ENCODE measurements at places on chromosomes 3 and 15.

DNA sequence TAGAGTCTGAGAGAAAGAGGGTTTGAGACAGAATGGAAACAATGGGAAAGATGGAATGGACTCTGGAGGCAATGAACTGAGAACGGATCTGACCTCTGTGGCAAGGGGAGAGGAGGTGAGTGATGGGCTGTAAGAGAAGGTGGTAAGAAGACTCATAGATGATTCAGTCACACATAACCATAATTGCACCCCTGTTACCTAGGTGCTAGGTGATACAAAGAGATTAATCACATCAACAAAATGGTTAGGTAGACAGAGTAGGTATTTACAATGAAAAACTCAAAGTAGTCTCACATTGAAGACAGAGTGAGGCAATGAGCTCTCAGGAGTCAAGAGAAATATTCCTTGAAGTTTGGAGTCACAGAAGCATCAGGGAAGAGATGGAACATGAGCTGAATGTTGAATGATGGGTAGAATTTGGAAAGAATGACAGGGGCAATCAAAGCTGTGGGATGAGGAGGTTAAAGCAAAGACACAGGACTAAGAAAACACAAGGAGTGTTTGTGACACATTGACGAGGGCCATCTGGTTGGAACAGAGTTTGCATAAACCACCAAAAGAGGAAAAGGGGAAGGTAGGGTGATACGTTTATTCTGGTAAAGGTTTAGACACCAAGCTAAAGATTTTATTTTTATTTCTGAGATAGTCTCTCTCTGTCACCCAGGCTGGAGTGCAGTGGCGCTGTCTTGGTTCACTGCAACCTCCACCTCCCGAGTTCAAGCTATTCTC, 32.7 kb downstream of the MME start:
- no peak for DNase-seq

DNA sequence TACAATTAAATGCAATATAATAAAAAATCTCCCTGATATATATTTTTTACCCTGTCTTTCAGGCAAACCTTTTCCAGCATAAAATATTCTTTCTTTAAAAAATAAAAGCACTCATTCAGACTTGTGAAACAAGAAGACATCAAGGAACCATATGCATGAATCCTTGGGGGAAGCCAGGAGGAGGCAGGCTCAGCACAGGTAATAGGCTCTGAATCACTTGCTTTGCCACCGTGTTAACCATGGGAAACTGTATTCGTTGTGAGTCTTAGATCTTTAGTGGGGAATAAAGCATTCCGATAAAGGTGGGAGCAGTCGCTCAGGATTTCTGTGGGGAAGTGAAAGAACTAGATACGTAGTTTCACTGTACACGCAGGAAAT, 42.4 kb downstream of the FBN1 start:
- DNase-seq, result no peak

GRCh38 chr15:94230431-94230882, 904 bp upstream of the MCTP2 start:
- DNase-seq, result peak; percentile 16

- no peak for DNase-seq
Measured at GRCh38 chr3:53026382-53027162, 19.3 kb downstream of the SFMBT1 start.

DNA sequence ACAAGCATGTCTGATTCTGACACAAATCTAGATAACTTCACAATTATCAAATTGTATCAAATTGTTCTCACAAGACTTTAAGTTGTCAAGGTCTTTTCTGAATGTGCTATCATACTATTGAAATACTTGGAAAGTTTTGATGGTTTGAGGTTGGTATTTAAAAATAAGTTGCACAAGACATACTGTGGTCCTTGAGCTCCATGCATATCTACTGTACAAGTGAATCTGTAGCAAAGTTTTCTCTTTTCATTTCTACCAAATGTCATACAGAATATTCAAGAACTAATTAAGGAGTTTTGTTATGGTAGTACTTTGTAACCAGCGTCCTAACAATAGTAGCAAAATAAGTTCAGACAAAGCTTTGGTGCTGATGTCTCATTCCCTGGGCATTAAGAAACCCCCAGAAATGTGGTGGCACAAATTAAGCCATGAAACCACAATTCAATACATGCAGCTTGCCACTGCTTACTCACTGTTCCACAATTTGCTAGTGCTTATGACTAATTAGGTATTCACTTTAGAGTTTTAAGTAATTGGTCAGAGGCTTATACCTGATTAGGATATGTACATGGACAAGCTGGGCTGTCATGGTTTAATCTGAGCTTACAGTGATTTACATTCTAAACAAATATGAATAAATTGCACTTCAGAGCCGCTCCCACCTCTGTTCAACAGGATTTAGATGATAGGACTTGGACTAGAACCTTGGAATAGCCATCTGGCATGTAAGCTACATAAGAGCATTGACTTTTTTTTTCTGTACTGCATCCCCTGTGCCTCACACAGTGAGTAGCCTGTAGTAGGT, 8.8 kb downstream of the TBC1D23 start:
- peak; percentile 98 for DNase-seq

- DNase-seq, result no peak
Measured at GRCh38 chr3:38114875-38115644, 21.9 kb downstream of the ACAA1 start.

- DNase-seq, result no peak
Measured at GRCh38 chr3:129988429-129988828, 13.9 kb downstream of the TRH start.

GRCh38 chr3:106466881-106467280, 598.1 kb upstream of the CBLB start:
- no peak for DNase-seq

DNA sequence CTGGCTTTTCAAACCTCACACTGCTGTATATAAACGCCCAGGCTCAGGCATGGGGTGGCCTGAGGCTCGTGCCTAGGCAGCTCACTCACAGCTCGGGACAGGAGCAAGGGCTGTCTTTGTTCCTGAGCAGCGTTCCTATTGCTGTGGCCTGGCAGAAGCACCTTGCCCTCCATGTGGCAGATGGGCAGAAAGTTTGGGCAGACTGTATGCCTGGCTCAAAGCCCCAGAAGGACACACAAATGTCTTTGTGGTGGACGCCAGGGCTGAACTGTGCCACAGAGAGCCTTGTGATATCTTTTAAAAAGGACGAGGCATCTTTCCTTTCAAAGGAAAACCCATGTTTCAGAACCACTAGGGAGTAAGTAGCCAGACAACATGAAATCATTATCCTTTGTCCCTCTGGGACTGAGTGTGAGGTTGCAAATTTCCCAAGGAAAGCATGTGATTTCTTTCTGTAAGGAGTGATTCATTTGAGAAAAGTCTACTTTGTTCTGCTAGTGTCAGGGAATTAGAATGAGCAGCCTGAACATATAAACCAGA, 29.3 kb upstream of the UBE2E1 start:
- peak; percentile 81 for DNase-seq

DNA sequence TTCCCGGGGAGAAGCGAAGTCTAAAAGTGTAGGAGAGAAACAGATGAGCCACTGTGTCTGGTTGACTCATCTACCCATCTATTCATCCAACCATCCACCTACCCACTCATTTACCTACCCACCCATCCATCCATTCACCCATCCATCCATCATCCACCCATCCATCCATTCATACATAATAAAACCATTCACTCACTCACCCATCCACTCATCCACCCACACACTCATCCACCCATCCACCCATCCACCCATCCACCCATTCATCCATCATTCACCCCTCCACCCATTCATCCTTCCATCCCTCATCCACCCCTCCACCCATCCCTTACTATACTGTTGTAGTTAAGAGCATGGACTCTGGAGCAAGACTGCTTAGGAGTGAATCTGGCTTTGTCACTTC, 136.4 kb upstream of the ATP2B2 start:
- DNase-seq, result no peak

GRCh38 chr3:186280737-186281136, 81.3 kb downstream of the DGKG start:
- DNase-seq, result no peak

DNA sequence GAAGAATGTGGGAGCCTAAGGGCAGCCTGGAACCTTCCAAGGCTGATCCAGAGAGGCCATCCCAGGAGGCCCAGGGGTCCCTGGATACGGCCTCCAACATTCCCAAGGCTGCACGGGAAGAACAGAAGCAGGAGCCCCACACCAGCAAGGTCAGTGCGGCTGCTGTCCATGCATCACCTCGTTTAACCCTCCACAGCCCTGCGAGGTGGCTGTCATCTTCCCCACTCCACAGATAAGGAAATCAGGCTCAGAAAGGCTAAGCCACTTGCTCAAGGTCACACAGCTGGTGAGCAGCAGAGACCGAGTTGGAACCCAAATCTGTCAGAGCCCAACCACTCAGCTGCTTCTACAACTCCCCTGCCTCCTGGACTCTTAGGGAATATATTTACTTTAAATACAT, 21.6 kb downstream of the SEMA7A start:
- no peak for DNase-seq

- DNase-seq, result no peak
Measured at GRCh38 chr3:193875601-193876321, 260.2 kb upstream of the HES1 start.

DNA sequence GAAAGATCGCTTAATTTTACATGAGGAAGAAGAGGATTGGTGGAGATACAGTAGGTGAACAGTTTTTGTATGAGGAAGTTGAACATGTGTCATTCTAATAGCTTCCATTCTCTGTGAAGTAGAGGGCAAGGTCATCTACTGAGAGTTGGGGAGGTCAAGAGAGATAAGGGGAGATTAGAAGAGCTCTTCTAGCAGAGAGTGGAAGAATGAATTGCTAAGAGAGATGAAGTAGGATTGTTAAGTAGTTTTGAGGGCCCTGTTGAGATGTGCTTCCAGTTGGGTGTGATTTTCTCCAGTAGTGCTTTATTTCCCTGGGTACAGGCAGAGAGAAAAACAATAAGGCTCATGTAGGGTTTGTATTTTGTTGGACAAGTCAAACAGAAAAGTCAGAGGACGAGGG, 5.2 kb downstream of the OPA1 start:
- no peak for DNase-seq

- no peak for DNase-seq
Measured at GRCh38 chr3:172541945-172542488, 18.8 kb upstream of the TNFSF10 start.

- no peak for DNase-seq
Measured at GRCh38 chr3:8724108-8724752, 9.4 kb upstream of the CAV3 start.

GRCh38 chr3:19427422-19428149, 279.3 kb downstream of the KCNH8 start:
- no peak for DNase-seq

DNA sequence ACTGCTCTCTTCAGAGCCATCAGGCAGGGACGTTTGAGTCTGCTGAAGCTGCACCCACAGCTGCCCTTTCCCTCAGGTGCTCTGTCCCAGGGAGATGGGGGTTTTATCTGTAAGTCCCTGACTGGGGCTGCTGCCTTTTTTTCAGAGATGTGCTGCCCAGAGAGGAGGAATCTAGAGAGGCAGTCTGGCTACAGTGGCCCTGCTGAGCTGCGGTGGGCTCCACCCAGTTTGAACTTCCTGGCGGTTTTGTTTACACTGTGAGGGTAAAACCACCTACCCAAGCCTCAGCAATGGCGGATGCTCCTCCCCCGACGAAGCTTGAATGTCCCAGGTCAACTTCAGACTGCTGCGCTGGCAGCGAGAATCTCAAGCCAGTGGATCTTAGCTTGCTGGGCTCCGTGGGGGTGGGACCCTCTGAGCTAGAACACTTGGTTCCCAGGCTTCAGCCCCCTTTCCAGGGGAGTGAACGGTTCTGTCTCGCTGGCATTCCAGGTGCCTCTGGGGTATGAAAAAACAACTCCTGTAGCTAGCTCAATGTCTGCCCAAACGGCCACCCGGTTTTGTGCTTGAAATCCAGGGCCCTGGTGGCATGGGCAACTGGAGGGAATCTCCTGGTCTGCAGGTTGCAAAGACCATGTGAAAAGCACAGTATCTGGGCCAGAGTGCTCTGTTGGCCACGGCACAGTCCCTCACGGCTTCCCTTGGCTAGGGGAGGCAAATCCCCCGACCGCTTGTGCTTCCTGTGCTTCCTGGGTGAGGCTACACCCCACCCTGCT, 21.1 kb upstream of the ST6GAL1 start:
- no peak for DNase-seq

GRCh38 chr3:17120115-17120514, 235.4 kb downstream of the PLCL2 start:
- DNase-seq, result no peak

- DNase-seq, result no peak
Measured at GRCh38 chr3:13282358-13282985, 137.7 kb downstream of the NUP210 start.

GRCh38 chr15:69476704-69477473, 24.3 kb downstream of the RPLP1 start:
- DNase-seq, result no peak

- no peak for DNase-seq
Measured at GRCh38 chr3:134239538-134239937, 11.1 kb downstream of the RYK start.

- DNase-seq, result no peak
Measured at GRCh38 chr15:60152386-60152785, 148.3 kb downstream of the FOXB1 start.

GRCh38 chr15:69078638-69079037, 64.1 kb downstream of the NOX5 start:
- no peak for DNase-seq

Measured in fibroblast of skin of abdomen (primary cell).